Panc1 (cell line): ENCODE measurements at places on chromosomes 3 and 15. TPM values are rescaled to one million over a fixed set of nuclear protein-coding genes. Genes with fewer than 3 reads are reported as not detected.

Gene AADACL2
- not detected for total RNA-seq

Gene LYSMD2
- 17.2 TPM for total RNA-seq

Gene HHLA2
- not detected for total RNA-seq

Gene MAN2C1
- total RNA-seq, result 127 TPM

Gene ERC2
- 0.33 TPM for total RNA-seq

Gene TARS3
- total RNA-seq, result 12.4 TPM

Gene TEX55
- not detected for total RNA-seq

Gene CLRN1
- total RNA-seq, result not detected

Gene DISP2
- 10.0 TPM for total RNA-seq

Gene APBA2
- total RNA-seq, result 0.31 TPM

Gene GHSR
- total RNA-seq, result not detected

Gene CCDC13
- 0.82 TPM for total RNA-seq

Gene CGNL1
- total RNA-seq, result 3.5 TPM

Gene XCR1
- total RNA-seq, result not detected

Gene ADAMTSL3
- not detected for total RNA-seq

Gene OSTN
- not detected for total RNA-seq

Gene UROC1
- total RNA-seq, result not detected

Gene MYLK
- 29.7 TPM for total RNA-seq

Gene MINAR1
- 0.62 TPM for total RNA-seq

Gene HACL1
- total RNA-seq, result 26.8 TPM

Gene CACNA2D3
- total RNA-seq, result 0.41 TPM

Gene CD200
- not detected for total RNA-seq

Gene KLHL40
- not detected for total RNA-seq

Gene EIF1B
- 25.0 TPM for total RNA-seq

Gene C3orf22
- total RNA-seq, result not detected

Gene LRRC3B
- not detected for total RNA-seq

Gene ABI3BP
- 0.21 TPM for total RNA-seq

Gene ZWILCH
- 39.9 TPM for total RNA-seq

Gene PAK6
- 6.3 TPM for total RNA-seq

Gene DUOXA1
- not detected for total RNA-seq

Gene SERP1
- total RNA-seq, result 75.0 TPM

Gene MYO5C
- total RNA-seq, result 28.2 TPM

Gene ISL2
- 0.51 TPM for total RNA-seq

Gene CCR5
- not detected for total RNA-seq

Gene SCG3
- total RNA-seq, result 0.62 TPM

Gene EPHB1
- total RNA-seq, result 0.46 TPM

Gene CHRNA3
- total RNA-seq, result 0.31 TPM

Gene P2RY13
- total RNA-seq, result not detected

Gene SNX4
- 34.3 TPM for total RNA-seq

Gene CKMT1A
- 4.6 TPM for total RNA-seq

Gene SHQ1
- total RNA-seq, result 21.0 TPM

Gene SLC49A4
- 15.9 TPM for total RNA-seq

Gene CLDN1
- total RNA-seq, result 30.9 TPM

Gene DNAH12
- 0.21 TPM for total RNA-seq

Gene GP5
- 0.05 TPM for total RNA-seq
